Cortex of kidney (tissue), 1 donor: ENCODE measurements at places on chromosomes 1 and 21.

- no peak for DNase-seq
These were observed 33.1 kb upstream of the SAMD11 start for GRCh38 chr1:890661-891060.

DNA sequence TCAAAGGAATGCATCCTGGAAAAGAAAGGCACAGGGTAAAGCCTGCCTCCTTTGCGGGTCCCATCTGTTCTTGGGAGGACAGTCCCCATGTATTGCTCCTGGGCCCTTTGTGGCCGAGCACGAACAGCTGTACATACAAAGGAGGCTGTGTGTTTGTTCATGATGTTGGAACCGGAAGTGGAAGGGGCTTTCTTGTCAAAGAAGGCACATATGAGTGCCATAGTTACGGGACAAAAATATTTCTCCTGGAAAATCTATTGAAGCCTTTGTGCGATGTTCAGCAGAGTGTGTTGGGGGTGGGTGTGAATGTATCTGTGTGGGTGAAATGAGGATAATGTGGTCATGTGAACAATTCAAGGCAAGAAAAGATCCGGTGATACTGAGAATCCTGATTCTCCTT is 297.6 kb downstream of the DISC1 start:
- DNase-seq, result no peak

- DNase-seq, result no peak
These were observed 41.6 kb upstream of the MTR start for GRCh38 chr1:236753516-236753915.

DNA sequence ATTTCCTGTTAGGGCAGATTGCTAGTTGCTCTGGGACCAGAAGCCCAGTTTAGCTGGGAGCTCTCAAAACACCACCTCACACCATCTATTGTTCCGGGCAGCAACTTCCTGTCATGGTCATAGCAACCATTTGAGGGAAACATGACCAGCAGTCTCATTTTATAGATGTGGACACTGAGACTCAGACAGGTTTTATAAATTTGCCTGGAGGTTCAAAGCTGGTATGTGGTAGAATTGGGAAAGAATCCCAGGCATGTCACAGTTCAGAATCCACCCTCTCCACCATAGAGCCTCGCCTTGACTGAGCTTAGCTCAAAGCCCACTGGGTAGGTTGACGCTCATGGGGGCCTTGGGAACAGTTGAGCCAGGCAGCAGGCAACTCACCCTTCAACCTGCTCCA is 14.0 kb upstream of the TRIM67 start:
- DNase-seq, result no peak

DNA sequence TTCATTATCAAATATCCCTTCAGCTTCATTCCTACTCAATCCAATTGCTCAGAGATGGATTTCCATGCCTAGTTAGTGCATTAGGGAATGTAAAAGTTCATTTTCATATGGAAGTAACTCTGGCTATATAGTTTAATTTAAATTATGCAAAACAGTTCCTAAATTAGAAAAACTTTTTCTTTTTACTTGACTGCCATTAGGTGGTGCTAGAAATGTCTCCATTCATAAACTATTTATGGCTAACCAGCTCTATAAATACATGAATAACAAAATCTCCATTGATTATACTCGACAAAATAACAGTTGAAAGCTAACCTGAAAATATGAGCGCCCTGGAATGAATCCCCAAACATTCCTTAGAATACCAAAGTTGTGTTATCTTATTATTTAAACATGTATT is 311.4 kb downstream of the USH2A start:
- no peak for DNase-seq

DNA sequence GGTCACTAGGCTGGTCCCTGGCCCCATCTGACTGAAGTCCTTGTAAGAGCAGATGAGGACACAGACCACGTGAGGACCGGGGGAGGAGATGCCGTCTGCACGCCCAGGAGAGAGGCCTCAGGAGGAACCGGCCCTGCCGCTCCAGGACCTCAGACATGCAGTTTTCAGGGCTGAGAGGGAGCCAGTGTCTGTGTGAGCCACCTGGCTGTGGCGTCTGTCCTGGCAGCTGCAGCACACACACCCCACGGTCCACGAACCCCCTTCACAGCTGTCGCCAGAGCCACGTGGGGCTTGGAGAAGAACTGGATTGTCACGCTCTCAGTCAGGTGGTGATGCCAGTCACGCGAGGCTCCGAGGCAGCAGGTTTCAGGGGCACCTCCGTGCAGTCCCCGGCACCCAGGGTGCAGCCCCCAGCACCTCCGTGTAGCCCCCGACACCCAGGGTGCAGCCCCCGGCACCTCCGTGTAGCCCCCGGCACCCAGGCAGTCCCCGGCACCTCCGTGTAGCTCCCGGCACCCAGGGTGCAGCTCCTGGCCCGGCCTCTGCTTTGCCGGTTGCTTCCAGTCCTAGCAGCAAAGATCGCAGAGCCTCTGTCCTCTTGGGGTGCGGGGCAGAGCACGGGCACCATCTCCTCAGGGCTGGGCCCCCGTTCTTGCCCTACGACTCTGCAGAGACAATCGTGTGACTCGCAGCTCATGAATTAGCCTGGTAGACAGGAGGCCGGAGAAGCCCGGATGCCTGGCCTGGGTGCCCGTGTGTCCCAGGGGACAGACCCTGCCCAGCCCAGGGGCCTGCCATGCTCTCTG is 19.0 kb upstream of the SUMO3 start:
- no peak for DNase-seq

GRCh38 chr1:85583611-85584263 is 3.2 kb downstream of the CCN1 start:
- DNase-seq, result no peak

GRCh38 chr1:108976658-108977057 is 13.4 kb upstream of the CLCC1 start:
- DNase-seq, result no peak

DNA sequence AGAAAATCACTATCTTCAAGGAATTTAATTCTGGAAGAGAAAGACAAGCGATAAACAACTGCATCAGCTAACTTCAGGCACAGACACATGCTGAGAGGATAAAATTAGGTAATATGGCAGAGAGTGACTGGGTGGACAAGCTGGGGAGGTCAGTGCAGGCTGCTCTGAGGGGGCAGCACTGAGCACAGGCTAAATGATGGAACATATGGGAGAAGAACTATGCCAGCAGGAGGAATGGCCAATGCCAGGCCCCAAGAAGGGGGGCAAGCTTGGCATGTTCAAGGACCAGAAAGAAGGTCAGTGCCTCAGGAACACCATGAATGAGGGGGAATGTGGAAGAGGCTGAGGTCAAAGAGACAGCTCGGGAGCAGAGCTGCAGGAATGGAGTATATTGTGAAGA is 190.7 kb upstream of the MAP1LC3C start:
- DNase-seq, result no peak

GRCh38 chr21:31222142-31222541 is 121.9 kb downstream of the TIAM1 start:
- no peak for DNase-seq

DNA sequence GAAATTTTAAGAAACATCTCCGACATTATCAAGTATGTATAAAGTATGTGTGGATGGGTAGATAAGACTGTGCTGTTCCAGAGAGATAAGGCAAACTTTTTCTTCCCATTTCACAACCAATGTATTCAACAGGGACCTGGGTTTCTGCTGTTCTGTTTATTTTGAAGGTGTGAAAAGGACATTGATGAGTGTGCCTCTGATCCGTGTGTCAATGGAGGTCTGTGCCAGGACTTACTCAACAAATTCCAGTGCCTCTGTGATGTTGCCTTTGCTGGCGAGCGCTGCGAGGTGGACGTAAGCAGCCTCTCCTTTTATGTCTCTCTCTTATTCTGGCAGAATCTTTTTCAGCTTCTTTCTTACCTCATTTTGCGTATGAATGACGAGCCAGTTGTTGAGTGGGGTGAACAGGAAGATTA is 174.0 kb downstream of the CRB1 start:
- DNase-seq, result no peak

DNA sequence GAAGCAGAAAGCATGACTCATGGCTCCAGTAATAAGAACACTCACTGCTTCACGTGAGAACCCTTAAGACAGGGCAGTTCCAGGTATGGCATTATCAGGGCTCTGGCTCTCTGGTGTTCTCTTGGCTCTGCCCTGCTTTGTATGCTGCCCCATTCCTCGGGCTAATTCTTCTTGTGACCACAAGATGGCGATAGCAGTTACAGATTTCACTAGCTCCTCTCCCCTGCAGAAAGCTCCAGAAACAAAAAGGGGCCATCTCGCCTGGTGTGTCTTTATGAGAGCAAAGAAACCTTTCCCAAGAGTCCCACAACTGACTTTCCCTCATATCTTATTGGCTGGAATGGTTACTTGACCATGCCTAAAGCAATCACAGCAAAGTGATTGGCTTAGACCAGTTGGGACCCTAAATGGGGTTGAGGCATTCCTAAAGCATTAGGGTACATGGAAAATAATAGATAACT is 60.1 kb downstream of the F3 start:
- DNase-seq, result no peak

DNA sequence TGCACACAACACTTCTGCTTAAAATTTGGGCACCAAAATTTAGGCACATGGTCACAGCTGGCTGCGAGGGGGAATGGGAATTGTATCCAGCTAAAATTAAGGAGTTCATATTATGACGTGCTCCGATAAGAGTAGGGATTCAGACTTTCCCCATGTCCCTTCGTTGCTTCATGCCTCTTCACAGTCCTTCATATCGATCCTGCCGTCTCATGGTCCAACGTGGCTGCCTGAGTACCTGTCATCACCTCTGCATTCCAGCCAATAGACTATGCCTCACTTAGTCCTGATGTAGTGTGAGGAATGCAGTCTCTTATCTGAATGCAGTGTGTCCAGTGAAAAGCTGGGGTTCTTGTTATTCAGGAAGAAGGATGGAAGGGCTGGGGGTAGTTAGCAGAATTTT is 108.6 kb downstream of the SIK1 start:
- no peak for DNase-seq

- no peak for DNase-seq
These were observed 114.0 kb downstream of the CD247 start for GRCh38 chr1:167404161-167404888.

- no peak for DNase-seq
These were observed 47.1 kb downstream of the MYSM1 start for GRCh38 chr1:58652651-58653184.

DNA sequence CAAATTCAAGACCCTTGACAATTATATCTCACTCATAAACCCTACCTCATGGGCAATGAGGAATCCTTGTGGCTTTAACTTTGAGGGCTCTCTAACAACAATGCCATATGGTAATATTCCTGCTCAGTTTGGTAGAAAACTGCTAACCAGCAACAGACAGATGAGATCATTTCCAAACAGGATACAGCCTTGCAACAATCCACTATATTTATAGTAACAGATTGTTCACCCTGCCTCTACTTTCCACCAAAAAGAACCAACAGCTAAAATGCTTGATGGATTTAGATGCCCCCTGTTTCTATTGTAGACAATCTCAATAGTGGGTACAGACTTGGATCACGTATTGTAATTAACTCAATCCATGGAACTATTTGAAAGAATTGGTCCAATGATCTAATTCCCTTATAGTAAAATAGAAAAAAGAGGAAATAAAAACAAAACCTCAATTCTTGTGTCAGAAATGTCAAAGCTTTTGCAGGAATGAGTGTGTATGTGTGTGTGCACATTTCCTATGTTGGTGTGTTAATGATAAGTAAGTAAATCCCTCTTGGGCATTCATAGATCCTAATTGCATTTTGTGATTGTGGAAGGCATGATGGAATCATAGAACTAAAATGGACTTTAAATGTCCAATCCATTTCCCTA is 100.0 kb upstream of the EDEM3 start:
- DNase-seq, result no peak

- no peak for DNase-seq
These were observed 357.6 kb downstream of the TGFB2 start for GRCh38 chr1:218702775-218703174.

GRCh38 chr1:179003512-179004066 is 22.1 kb upstream of the FAM20B start:
- DNase-seq, result no peak

DNA sequence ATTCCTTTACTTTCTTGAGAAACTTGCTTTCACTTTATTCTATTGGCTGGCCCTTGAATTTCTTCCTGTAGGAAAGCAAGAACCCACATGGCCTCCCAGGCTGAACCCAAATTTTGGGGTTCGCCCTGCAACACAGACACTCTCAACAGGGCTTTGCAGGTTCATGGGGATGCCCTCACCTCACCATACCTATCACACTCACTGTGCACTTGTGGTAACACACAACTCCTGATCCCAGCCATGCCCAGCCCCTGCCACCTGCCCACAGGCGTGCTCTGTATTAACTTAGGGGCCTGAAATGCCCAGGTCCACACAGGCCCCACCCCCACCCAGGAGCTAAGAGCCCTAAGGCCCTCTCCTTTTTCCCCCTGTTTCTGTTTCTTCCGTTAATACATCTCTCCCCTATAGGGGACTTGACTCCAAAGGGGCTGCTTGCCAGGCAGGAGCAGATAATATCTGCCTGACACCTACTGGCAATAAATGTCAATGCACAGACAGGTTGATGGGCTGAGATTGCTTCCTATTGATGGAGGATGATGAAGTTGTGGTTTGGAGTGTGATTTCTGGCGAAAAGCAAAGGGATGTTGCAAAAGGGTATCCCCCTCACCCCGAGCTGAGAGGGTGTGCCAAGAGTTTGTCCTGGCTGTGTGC is 171.5 kb downstream of the AJAP1 start:
- DNase-seq, result no peak

DNA sequence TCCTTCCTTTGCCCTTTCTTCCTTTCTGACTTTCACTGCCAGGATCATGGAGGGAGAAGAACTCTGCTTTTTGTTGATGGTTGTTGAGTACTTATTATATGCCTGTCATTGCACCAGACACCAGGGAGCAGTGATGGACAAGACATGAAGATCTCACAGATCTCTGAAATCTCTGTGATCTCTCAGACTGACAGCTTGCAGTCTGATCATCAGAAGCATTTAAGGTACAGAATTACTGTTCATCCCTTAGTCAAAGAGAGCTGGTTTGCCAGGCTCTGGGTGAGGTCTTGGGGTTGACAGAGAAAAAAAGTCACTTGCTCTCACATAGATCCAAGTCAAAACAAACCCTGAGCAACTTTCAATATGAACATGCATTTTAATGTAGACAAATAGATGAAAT is 299.5 kb upstream of the FMN2 start:
- no peak for DNase-seq

DNA sequence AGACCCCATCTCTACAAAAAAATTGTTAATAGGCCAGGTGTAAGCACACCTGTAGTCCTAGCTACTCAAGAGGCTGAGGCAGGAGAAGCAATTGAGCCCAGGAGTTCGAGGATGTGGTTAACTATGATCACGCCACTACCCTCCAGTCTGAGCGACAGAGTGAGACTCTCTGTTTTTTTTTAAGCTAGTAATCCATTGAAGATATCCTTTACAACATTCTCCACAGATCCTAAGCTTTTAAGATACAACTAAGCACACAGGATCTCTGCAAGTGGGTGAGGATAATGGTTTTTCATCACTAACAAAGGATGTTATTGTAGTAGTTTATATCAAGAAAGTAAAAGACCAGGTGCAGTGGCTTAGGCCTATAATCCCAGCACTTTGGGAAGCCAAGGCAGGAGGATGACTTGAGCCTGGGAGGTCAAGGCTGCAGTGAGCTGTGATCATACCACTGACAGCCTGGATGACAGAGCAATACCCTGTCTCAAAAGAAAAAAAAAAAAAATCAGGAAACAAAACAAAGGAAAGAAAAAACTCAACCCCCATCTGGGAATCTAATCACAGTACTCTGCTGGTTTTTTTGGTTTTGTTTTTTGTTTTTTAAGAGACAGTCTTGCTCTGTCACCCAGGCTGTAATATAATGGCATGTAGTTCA is 166.1 kb downstream of the RERE start:
- no peak for DNase-seq
